Sigmoid colon (tissue), 7 donors: ENCODE measurements at places on chromosomes 7 and 10. TPM values are rescaled to one million over a fixed set of nuclear protein-coding genes. Genes with fewer than 3 reads are reported as not detected.

GRCh38 chr7:158702944-158703343 lies 1.7 kb downstream of the NCAPG2 start:
- no peak for DNase-seq

DNA sequence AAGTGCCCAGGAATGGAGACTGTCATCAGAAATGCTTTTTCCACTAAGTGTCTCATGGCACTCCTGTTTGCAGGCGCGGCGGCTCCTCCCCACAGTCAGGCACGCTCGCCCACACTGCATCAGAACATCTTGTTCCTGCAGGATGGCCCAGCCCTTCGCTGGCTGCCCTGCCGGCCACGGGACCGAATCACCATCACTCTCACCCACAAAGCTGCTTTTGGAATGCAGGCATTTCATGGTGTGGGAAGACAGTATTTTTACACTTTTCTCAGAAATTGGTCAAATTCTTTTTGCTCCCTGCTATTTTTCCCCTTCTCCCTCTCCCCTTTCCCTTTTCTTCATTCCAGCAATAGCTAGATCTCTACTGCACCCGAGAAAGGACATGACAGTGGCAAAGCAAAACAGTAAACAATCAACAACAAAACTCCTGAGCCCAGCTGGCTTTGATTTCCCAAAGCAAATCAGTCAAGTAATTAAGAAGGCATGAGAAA lies 176.1 kb upstream of the TNS3 start:
- no peak for DNase-seq

GRCh38 chr10:116536810-116537209 lies 8.9 kb upstream of the PNLIP start:
- no peak for DNase-seq

DNA sequence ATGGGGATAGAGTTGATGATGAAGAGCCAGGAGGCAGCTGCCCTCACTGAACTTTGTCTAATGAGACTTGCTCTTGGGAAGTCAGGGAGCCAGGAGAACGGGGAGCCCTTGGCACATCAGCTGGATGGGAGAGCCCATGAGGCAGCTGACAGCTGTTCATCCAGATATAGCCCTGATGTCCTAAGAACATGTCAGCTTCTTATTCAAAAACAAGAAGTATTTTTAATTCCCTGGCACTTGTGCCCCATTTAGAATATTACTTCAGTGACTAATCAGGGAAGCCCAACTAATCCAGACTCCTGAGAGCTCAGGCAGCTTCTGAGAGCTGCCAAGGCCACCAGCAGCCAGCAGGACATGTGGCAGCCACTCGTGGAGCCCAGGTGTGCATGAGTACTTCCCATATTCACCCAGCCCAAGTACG lies 363.4 kb downstream of the GRID1 start:
- DNase-seq, result no peak

GRCh38 chr10:77179015-77179695 lies 458.5 kb downstream of the KCNMA1 start:
- peak; percentile 87 for DNase-seq

DNA sequence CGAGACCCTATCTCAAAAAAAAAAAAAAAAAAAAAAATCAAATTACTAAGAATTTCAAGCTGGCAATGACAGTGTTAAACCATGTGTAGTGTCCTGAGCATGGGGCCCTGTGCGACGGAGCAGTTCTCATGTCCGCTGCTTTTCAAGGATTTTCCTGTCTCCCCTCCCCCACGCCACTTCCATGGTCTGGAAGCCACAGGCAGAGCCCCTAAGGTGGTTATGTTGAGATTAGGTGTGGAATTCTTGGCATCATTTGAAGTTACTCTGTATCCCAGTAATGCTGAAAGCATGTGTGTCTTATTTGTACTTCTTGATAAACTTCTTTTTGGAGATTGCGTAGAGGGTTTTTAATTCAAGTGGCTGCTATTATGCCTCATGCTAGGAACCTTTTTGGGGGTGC lies 65.2 kb downstream of the PFKFB3 start:
- no peak for DNase-seq

- DNase-seq, result no peak
Observed at GRCh38 chr7:43362652-43363034, 220.3 kb upstream of the STK17A start.

GRCh38 chr7:101391991-101392390 lies 29.3 kb downstream of the COL26A1 start:
- DNase-seq, result no peak

GRCh38 chr10:128577958-128578750 lies 451.9 kb upstream of the MKI67 start:
- no peak for DNase-seq

DNA sequence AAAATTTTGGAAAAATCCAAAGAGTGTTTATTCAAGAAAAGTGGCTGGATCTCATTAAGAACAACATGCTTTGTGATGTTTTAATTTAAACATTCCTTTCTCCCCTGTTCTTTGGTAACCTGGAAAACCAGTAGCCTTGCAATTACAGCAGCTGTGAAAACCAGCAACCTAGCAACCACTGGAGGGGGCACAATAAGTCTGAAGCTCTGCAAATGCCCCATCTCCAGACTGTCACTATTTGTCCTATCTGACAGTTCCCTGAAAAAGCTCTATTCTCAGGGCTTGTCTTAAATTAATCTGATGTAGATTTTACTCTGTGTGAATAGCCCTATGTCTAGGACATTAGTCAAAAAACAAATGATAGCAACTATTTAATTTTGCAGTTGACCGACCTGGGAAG lies 137.6 kb upstream of the THSD7A start:
- DNase-seq, result no peak

GRCh38 chr10:15632456-15633091 lies 87.1 kb downstream of the ITGA8 start:
- no peak for DNase-seq

FFAR4 gene
- total RNA-seq, result 0.55 TPM

LRRC4 gene
- 0.82 TPM for total RNA-seq

STYXL1 gene
- 29.4 TPM for total RNA-seq
